ENCODE measurements at places on chromosomes 2 and 18. TPM values are rescaled to one million over a fixed set of nuclear protein-coding genes. Genes with fewer than 3 reads are reported as not detected.

Gene CSRNP3
- total RNA-seq: 14.0 TPM

Gene CD226
- 0.07 TPM for total RNA-seq

Gene LCT
- total RNA-seq: 3.2 TPM

Gene GKN2
- total RNA-seq: not detected

Gene ZNF892
- 3.7 TPM for total RNA-seq

Gene TCF23
- total RNA-seq: not detected

Gene HMSD
- 0.10 TPM for total RNA-seq

Gene SIX3
- not detected for total RNA-seq

Gene XDH
- 4.0 TPM for total RNA-seq

Gene TMEM178A
- 3.9 TPM for total RNA-seq

Gene NGEF
- total RNA-seq: 3.2 TPM

Gene SERPINB3
- 0.17 TPM for total RNA-seq

Gene MTCL1
- total RNA-seq: 16.5 TPM

Gene NHEJ1
- total RNA-seq: 28.2 TPM

Gene MATN3
- 3.5 TPM for total RNA-seq

DNA sequence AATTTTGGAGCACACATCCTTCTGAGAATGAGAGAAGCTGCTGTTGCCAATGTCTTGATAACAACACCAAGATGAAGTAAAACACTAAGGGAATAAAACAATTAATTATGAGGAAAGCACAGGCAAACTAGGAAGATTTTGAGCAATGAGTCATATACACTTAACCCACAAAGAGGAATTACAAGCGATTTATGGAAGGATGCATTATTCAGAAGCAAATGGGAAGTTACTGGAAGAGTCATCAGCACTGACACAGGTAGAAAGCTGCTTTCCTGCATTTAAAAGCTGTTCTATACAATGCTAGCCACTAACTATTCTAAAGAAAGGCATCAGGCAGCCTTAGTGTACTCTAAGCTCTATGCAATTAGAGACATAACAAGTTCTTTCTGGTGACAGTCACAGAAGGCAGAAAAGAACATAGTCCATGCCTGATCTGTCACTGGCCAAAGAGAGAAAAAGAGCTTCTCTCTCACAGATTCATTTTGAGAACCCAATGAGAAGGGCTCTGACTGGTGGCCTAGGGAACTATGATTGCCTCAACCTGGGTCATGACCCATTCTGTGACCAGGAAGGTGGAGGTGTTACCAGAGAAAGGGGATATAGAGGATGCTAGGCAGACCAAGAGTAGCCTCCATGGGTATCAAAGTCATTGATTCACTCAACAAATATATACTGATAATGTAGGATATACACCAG is 45.4 kb downstream of the M1AP start:
- no peak for DNase-seq

- DNase-seq: no peak
These were observed 32.3 kb downstream of the TMEM37 start for GRCh38 chr2:119463990-119464389.

- DNase-seq: no peak
These were observed 65.2 kb downstream of the RNF144A start for GRCh38 chr2:6982449-6982848.

DNA sequence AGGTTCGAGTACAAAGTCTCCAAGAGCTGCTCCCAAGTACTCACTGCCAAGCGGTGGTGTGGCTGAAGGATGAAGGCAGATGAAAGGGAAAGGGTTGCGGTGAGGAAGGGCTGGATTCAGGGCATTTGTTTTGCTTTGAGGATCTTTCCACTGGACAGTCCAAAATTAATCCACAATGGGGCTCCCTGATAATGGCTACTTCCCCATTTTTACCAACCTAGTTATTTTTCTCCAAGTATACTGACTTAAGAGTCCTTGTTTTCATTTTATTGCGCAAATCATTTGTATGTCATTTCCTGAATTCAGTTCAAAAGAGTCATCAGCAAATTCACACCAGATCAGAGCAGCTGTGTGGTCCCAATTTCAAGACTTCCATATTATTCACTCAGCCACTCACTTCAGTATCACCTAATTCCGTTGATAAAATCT is 464 bp upstream of the SESTD1 start:
- no peak for DNase-seq

GRCh38 chr2:73708527-73708926 is 28.6 kb downstream of the TPRKB start:
- no peak for DNase-seq

GRCh38 chr2:46171411-46171953 is 125.7 kb upstream of the EPAS1 start:
- peak; percentile 53 for DNase-seq

DNA sequence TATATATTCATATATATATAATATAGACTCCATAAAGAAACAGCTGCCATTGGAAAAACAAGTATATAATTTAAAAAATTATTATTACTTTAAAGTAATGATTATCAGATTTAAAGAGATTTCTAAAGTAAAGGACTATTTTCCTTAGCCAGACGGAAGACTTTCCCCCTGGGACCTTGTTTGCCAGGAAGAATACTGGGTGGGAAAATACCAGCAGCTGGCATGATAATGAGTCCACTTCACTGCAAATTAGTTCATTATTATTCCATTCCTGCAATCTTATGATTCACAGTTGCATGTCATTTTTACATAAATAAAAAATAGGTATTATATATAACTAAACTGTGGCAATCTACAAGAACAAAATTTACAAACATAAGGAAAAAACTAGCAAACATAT is 339.8 kb upstream of the CDH7 start:
- DNase-seq: no peak

DNA sequence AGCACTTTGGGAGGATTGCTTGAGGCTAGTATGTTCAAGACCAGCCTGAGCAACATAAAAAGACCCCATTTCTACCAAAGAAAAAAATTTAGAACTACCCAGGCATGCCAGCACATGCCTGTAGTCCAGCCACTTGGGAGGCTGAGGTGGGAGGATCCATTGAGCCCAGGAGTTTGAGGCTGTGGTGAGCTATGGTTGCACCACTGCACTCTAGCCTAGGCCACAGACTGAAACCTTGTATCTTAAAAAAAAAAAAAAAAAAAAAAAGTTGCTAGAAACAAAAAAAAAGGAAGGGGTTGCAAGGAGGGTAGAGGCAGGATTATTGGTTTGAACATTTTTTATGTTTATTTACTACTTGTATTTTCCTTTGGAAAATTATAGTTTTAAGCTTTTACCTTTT is 4.8 kb downstream of the SEC11C start:
- no peak for DNase-seq

- no peak for DNase-seq
These were observed 383.6 kb upstream of the SMIM21 start for GRCh38 chr18:75810961-75811551.

- DNase-seq: no peak
These were observed 63.7 kb upstream of the ITGA4 start for GRCh38 chr2:181393472-181393871.

- no peak for DNase-seq
These were observed 320.1 kb downstream of the SLC4A3 start for GRCh38 chr2:219947575-219947974.

GRCh38 chr2:201231781-201232466 is 28.4 kb upstream of the CASP8 start:
- DNase-seq: peak; percentile 96

DNA sequence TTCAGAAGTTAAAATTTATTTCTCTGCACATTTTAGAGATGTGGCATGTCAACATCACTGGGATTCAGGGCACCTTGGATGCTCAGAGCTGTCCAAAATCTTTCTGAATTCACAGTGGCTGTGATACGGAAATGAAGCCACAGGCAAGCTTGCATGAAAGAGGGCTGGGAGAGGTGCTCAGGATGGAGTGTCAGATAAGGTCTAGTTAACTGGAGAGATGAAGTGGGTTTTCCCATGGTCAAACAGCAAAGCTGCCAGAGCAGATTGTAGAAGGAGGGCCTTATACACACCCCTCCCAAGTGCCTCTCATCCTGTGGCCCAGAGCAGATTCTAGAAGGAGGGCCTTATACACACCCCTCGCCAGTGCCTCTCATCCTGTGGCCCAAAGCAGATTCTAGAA is 286.8 kb upstream of the PXDN start:
- no peak for DNase-seq

DNA sequence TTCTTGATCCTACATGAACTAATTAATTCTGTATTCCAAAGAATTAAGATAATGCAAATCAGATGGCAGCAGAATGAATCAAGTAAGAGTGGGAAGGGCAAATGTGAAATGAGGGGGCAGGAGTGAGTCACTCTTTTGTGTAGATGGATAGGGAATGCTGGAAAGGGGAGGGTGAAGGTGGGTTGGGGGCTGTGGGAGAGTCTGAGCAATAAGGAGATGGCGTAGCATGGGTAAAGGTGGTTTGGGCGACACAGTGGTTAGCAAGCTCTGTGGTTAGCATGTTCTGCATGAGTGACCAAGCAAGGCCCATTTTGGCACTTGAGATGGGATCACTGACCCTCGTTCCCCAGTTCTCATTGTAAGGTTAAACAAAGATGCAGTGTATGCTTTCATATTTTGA is 20.4 kb downstream of the GPD2 start:
- DNase-seq: no peak

GRCh38 chr2:229174794-229175496 is 96.1 kb downstream of the PID1 start:
- DNase-seq: no peak

- DNase-seq: no peak
These were observed 160.2 kb downstream of the GALNT14 start for GRCh38 chr2:30978044-30978443.

- DNase-seq: no peak
These were observed 386.0 kb upstream of the GYPC start for GRCh38 chr2:126269911-126270310.

GRCh38 chr2:218448934-218449333 is 30.0 kb downstream of the VIL1 start:
- DNase-seq: peak; percentile 46

GRCh38 chr2:99356853-99357252 is 19.7 kb downstream of the EIF5B start:
- no peak for DNase-seq

- peak; percentile 20 for DNase-seq
These were observed 1104.2 kb downstream of the BCL11A start for GRCh38 chr2:59449274-59449673.

GRCh38 chr18:49997558-49997957 is 184.2 kb upstream of the ACAA2 start:
- no peak for DNase-seq

DNA sequence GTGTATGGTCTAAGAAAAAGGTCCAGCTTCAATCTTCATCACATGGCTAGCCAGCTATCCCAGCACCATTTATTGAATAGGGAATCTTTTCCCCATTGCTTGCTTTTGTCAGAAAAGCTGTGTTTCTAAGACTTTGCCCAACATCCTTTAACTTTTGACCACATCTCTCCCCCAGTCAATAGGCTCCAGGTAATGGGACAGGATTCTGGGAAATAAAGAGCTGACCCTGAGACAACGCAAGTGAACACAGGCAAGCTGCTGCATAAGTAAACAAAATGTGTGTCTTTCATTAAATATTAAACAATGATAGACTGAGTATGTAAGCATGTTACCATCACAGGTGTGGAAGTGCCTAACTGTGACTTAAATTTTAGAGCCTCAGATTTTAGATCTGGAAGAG is 23.0 kb downstream of the FAM110C start:
- no peak for DNase-seq

- DNase-seq: no peak
These were observed 68.1 kb downstream of the FMNL2 start for GRCh38 chr2:152402780-152403759.

DNA sequence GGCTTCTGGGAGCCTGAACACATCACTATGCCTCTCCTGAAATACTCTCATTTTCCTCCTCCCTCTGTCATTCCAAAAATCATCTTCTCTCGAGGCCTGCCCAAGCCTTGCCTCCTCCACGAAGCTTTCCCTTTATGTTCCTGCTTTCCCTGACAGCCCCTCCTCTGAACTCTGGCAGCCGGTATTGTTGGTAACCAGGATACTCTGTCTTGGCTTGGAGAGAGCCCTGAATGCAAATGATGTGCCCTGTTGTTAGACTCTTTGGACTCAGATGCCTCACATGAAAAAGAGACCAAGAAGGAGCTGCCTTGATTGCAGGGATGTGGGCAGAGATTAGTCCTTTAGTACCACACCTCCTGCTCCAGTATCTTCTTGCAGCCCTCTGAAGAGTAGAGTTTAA is 138.5 kb upstream of the DLX2 start:
- DNase-seq: no peak

DNA sequence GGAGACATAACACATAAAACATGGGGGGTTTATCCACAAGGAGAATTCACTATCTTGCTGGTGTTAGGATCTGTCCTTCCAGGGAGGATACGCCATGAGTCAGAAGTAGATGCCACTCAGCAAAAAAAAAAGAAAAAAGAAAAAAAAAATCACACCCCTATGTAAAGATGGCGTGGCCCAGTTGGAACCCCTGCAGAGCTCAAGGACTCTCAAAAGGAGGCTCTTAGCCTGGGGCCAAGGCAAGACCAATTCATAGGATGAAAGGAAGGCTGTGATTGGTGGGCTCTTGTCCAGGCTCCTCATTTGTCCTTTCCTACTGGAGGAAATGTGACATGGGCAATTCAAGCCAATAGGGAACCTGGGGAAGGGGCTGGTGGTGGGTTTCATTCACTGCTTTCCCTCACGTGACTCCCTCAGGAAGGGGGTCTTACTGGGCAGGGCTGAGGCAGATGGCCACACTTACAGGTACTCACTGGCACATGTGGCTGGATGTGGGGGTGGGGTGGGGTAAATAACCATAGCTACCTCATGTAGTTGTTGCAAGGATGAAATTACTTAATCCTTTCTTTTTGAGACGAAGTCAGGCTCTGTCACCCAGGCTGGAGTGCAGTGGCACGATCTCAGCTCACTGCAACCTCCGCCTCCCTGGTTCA is 38.7 kb upstream of the HAAO start:
- DNase-seq: no peak

DNA sequence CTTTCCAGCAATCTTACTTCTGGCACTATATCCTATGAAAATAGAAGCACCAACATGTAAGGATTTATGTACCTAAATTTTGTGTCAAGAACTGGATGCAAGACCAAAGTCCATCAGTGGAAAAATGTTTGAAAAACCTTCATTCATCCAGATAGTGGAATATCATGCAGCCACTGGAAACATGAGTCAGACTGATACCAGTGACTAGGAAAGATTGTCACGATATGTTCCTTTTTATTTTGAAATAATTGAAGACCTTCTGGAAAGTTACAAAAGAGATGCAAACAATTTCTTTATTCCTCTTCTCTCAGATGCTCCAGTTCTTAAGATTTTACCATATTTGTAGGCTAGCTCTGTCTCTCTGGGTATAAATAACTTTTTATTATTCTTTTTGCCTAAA is 40.5 kb upstream of the IL1R2 start:
- DNase-seq: no peak

DNA sequence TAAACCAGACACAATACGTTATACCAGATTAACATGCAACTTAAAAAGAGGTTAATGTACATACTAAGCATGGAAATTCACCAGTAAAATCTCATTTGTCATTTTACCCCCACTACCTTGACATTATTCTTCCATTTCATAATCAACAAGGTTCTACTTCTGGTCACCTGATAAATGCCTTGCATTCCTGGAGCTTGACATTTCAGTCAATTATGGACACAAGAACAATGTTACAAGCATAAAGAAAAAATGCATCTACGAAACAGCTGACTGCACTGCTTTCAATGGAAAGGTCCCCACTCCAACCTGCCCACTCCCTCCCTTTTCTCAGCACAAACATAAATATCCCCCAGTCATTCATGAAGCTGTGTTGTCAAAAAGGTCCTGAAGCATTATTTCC is 31.4 kb downstream of the ARL5A start:
- DNase-seq: no peak

- no peak for DNase-seq
These were observed 22.3 kb downstream of the COX7A2L start for GRCh38 chr2:42338567-42339190.

Measured in hepatocyte (in vitro differentiated cells).